ENCODE measurements at places on chromosomes 11 and 22. TPM values are rescaled to one million over a fixed set of nuclear protein-coding genes. Genes with fewer than 3 reads are reported as not detected.

Gene OVOL1
- total RNA-seq, result 0.09 TPM

Gene MN1
- 0.02 TPM for total RNA-seq

Gene ABTB2
- total RNA-seq, result 0.29 TPM

Gene BTBD18
- not detected for total RNA-seq

Gene SYVN1
- 42.7 TPM for total RNA-seq

Gene NLRP14
- total RNA-seq, result 0.65 TPM

All from K562 (cell line).